Stimulated activated CD4-positive, alpha-beta T cell treated with anti-CD3 and anti-CD28 coated beads, Interleukin-1b, Interleukin-23, amount 100 ng/mL, for 1 hour (primary cell): ENCODE measurements at places on chromosomes 2 and 18.

DNA sequence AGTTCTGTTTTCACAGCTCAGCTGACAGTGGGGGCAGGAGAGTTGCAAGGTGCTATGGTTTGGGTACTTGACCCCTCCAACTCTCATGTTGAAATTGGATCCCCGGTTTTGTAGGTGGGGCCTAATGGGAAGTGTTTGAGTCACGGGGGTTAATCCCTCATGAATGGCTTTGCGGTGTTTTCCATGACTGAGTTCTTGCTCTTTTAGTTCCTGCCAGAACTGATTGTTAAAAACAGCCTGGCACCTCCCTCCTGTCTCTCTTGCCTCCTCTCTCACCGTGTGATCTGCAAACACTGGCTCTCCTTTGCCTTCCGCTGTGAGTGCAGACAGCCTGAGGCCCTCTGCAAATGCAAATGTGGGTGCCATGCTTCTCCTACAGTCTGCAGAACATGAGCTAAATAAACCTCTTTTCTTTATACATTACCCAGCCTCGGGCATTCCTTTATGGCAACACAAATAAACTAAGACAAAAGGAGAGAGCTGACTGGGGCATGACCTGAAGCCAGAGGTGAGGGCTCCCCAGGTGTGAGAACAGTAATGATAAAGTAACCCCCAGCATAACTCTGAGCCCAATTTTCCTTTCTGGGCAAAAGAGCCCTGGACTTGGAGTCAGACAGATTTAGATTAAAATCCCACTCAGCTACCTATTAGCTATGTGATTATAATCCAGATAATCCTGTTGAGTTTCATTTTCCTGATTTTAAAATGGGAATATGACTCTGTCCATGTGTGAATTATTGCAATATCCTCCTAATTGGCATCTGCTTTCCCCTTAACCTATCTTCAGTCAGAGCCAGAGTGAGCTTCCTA is 64.9 kb upstream of the CAPN13 start:
- DNase-seq = no peak

GRCh38 chr2:186757009-186757408 is 63.1 kb downstream of the FAM171B start:
- no peak for DNase-seq

GRCh38 chr2:191479680-191480023 is 198.3 kb upstream of the NABP1 start:
- no peak for DNase-seq

GRCh38 chr18:22167091-22167470 is 2.3 kb upstream of the GATA6 start:
- no peak for DNase-seq

DNA sequence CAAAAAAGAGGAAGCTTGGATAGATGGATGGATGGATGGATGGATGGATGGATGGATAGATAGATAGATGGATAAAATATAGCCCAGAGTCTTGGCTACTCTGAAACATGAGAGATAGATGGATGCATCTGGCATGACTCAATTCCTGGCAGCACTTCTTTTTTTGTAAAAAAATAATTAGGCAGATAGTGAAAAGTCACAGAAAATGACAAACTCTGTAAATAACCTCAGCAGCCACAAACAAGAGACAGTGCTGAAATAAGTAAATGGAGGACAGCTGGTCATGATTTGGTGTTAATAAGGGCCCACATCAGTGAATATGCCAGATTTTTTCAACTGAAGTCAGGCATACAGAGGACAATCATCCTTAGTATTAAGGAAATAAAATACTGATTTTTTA is 585.0 kb upstream of the GCFC2 start:
- no peak for DNase-seq

DNA sequence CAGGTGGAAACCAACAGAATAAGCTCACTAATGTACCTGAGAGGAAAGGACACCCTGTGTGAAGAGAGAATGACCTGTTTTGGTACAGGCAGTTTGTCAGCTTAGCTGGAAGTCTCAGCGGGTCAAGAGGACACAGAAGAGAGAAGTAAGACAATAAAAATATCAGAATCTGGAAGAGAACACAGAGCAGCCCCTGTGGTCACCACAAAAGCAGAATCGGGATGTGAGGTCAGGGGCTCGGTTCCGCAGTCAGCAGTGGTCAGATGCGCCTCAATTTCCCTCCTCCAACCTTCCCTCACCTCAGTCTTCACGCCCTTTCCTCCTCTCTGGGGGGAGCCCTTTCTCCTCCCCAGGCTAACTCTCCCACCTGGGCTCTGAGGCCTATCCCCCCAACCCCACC is 122.9 kb downstream of the AFF3 start:
- DNase-seq = no peak

GRCh38 chr18:5413447-5413846 is 117.9 kb upstream of the ZBTB14 start:
- DNase-seq = no peak

- DNase-seq = no peak
These were observed 47.1 kb upstream of the ZFP36L2 start for GRCh38 chr2:43273529-43273928.

- DNase-seq = no peak
These were observed 59.8 kb downstream of the SNTG2 start for GRCh38 chr2:1010415-1010930.

DNA sequence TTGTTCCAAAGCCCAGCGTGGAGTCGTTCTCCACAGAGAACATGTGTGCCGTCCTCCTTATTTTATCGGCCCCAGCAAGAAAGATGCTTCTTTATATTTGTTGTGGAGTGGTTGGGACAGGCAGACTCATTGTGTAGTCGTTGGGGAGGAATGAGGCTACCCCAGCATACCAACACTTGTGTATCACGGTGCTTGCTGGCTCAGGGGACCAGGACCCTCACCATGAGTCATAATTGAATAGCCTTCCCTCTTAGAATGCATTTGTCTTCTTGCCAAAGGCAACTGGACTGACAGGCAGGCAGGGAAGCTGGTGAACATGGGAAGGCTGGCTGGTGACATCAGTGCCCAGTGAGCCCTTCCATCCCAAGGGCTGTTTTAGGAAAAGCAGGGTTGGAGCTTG is 4.7 kb downstream of the CAPN10 start:
- DNase-seq = no peak

DNA sequence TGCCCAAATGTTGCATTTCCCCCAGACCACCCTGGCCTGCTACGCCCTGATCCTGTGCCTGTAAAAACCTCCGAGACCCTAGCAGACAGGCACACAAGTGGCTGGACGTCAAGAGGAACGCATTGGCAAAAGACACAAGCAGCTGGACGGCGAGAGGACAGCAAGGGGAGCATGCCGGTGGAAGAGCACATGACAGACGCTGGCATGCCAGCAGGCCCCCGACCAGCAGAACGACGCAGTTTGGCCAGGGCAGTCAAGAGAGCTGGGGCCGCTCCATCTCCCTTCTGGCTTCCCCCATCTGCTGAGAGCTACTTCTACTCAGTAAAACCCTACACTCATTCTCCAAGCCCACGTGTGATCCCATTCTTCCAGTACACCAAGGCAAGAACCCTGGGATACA is 42.1 kb downstream of the SAP130 start:
- no peak for DNase-seq

- DNase-seq = no peak
These were observed 41.6 kb downstream of the CREB1 start for GRCh38 chr2:207571370-207571769.

DNA sequence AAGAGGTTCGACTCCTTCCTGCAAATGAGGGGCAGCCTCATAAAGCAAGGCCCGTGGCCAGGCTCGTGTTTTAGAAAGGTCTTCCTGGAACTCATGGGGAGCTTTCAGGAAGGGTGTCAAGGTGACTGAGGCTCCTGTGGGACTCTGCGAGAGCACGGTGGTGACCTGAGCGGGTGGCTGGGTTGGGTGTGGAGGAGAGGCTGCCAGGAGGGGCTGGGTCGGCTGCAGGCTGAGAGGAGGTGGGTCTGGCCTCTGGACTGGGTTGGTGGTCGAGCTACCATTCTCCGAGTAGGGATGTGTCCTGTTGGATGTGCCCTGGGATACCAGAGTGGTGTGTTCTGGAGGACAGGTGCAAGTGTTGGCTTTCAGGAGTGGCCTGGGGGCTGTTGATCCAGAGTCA is 86.4 kb downstream of the DGKD start:
- no peak for DNase-seq

- no peak for DNase-seq
These were observed 172.2 kb upstream of the HAAO start for GRCh38 chr2:42964439-42965083.

DNA sequence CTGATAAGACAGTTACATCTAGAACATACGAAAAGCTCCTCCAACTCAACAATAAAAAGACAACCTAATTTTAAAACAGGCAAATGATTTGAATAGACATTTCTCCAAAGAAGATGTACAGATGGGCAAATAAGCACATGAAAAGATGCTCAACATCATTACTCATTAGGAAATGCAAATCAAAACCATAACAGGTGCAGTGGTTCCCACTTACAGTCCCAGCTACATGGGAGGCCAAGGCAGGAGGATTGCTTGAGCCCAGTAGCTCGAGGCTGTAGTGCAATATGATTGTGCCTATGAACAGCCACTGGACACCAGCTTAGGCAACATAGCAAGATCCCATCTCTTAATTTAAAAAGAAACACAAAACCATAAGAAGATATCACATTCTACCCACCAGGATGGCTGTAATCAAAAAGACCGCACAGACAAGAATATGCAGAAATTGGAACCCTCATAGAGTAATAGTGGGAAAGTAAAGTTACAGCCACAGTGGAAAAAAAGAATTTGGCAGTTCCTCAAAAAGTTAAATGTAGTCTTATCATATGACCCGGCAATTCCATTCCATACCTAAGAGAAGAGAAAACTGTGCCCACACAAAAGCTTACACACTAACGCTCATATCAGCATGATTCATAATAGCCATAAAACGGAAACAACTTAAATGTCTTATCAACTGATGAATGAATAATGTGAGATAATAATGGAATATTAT is 30.5 kb upstream of the ARMC9 start:
- DNase-seq = no peak

DNA sequence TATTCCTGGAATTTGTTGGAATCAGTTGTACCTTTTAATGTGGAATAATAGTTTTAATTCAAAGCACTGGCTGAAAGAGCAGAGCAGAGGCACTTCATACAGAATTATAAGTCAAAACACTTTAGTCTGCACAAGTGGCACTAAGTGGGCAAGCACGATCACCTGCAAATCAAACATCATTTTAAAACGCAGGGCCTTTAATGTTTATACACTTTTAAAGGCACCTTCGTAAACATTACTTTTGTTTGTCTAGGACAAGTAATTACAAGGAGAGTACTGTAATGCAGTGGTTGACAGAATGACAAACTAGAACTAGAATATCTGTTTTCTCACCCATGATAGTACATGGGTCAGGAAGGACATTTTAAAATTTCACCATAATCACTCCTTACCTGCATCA is 36.4 kb downstream of the LANCL1 start:
- no peak for DNase-seq

DNA sequence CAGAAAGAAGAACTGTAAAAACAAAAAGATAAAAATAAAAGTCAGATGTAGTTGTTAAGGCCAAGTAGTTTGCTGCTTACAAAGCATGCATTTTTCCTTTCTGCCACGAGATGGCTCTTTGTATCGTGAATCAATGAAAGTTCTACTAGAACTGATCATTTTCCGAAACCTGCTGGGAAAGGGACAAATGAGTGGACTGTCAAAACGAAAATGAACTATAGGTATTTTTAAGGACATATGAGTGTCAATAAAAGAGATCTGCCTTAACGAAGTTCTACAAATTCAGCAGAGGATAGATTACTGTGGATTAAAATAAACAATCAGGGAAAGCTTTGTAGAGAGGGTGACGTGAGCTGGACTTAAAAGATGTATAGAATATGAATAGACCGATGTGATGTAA is 15.0 kb upstream of the ELOA2 start:
- no peak for DNase-seq

DNA sequence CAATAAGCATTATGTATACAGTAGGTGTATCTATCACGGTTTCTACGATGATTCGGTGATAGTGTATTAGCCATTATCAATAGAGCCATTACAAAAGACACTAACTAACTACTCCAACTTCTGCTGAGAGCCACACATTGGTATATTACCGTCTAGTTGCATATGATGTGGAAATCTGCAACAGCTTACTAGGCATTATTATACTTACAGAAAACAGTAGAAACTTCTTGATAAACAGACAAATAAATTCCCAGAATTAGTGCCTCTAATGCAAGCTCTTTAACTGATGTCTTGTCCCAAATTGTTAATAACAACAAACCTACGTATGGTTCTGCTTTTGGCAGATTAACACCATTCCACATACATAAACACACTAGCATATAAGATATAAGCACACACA is 1923.0 kb upstream of the PIK3C3 start:
- no peak for DNase-seq

DNA sequence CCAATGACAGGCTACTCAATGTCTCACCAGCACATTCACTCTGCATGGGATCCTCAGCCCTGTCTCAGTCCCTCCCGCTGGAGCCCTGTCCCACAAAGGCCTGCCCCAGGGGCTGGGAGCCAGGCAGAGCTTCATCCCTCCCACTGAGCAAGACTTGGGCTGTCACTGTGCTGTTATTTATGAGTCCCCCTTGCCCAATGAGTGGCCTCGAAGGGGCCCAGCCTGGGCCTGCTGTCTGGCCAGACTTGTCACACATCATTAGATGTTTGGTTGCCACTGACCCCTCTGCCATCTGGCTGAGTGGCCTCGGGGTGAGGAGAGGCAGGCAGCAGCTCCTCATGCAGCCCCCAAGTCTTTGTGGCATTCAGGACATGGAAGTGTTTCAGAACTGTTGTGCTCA is 330.6 kb upstream of the SKOR2 start:
- no peak for DNase-seq

GRCh38 chr18:43914018-43914417 is 636.7 kb upstream of the SYT4 start:
- DNase-seq = no peak

- DNase-seq = no peak
These were observed 30.6 kb upstream of the AP1S3 start for GRCh38 chr2:223868005-223868404.

- no peak for DNase-seq
These were observed 276.8 kb downstream of the RIT2 start for GRCh38 chr18:42838546-42839145.

GRCh38 chr2:174753038-174753633 is 11.1 kb downstream of the CHRNA1 start:
- no peak for DNase-seq

DNA sequence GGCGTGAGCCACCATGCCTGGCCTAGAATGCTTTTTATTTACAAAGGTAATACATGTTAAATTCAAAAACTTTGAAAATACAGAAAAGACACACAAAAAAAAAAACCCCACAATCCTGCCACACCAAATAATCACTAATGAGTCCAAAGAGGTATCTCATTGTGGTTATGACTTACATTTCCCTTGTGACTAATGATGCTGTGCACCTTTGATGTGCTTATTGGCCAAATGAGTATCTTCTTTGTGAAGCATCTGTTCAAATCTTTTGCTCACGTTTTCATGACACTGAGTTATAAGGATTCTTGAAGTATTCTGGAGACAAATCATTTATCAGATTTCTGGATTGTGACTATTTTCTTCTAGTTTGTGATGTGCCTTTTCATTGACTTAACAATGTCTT is 6.4 kb upstream of the NLRC4 start:
- DNase-seq = no peak

GRCh38 chr18:24160086-24160485 is 21.2 kb downstream of the CABYR start:
- no peak for DNase-seq

- no peak for DNase-seq
These were observed 11.4 kb upstream of the PER2 start for GRCh38 chr2:238299803-238300202.

- no peak for DNase-seq
These were observed 838.1 kb upstream of the ACVR2A start for GRCh38 chr2:147006736-147007141.
